ENCODE measurements at places on chromosomes 1 and 21. TPM values are rescaled to one million over a fixed set of nuclear protein-coding genes. Genes with fewer than 3 reads are reported as not detected.

Gene SLC45A1
- 0.97 TPM for total RNA-seq

DNA sequence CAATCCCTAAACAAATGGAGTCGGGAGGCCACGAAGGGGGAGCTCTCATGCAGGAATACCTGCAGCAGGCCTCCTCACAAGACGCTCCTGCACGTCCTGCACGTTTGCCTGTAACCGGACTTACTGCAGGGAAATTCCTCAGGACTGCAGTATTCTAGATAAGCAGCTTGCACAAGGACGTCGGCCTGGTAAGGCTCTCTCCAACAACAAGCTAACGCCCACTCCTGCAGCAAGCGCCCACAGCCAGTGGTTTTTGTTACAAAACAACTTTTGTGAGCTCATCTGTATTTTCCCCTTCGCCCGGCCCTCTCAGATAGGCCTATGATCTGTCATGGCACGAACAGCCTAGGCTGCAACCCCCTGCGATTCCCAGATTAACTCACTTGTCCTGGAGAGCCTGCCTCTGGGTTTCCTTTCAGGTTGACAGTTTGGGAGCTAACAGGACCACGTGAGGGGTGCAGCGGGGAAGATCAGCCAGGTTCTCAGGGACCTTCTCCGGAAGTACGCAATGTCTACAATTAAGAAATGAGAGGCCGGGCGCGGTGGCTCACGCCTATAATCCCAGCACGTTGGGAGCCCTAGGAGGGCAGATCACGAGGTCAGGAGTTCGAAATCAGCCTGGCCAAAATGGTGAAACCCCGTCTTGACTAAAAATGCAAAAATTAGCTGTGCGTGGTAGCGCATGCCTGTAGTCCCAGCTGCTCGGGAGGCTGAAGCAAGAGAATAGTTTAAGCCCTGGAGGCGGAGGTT, 921 bp upstream of the MIB2 start:
- H3K27ac ChIP-seq: peak overlapping the region; percentile 99
- peak overlapping the region; percentile 92 for H3K4me3 ChIP-seq

GRCh38 chr21:42097860-42098454, 26.8 kb downstream of the UMODL1 start:
- peak; percentile 99 for DNase-seq
- H3K4me1 ChIP-seq: peaks cover 25% of the 10 kb centered on the region
- H3K27ac ChIP-seq: peak overlapping the region; percentile 98
- H3K27me3 ChIP-seq: no peaks in the 10 kb centered on the region
- no peaks in the 10 kb centered on the region for H3K36me3 ChIP-seq

DNA sequence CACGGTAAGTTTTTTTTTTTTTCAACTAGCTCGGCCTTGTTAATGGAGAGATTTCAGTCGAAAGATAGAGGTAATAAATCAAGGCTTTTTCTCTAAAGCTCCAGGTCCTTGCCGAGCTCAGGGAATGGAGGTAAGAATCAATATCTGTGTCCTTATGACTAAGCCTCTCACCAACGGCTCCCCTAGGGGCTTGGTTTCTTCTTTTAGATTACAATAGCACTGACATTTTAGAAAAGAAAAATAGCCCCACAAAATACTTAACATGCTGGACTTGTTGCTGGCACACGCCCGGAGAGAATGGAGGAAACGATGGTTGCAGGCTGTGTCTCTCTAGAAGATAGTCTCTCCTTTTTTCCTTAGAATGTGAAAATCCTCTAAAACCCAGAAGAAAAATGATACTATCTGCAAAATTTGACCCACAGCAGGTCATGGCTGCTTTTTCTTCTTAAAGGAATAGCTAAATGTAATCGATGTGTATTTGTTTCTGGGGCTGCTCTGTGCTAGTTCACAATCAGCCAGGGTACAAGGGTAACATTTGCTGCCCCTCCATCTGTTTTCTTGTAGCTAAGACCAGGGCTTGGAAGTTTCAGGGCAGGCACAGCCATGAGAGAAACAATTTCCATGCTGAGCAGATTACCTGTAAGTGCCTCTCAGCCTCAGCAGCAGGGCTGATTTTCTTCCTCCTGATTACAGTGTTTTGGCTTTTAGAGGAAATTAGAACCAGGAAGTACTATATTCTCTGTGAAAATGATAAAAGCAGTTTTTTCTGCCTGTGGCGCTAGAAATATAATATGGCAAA, 86.2 kb upstream of the GNG12 start:
- no peak overlapping the region for H3K27ac ChIP-seq
- no peak overlapping the region for H3K4me3 ChIP-seq
- no peaks in the 10 kb centered on the region for H3K27me3 ChIP-seq
- no peak for DNase-seq

DNA sequence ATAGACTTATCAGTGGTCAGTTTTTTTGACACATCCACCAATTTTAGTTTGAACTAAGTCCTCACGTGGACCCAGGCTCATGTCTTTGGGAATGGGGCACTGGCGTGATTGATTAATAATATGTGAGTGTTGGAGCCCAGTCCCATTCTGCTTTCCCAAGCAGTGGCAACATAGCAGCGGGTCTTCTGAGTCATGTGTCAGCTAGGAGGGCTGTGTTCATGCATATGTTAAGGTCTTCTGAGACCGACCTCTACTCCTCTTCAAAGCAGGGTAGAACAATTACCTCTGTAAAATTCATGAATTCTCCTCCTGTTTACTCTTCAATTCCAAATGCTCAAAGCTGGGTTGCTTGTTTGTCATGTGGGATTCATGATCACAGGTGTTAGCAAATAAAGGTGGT, 291.3 kb downstream of the CAMTA1 start:
- no peaks in the 10 kb centered on the region for H3K27me3 ChIP-seq
- DNase-seq: no peak
- no peak overlapping the region for H3K4me3 ChIP-seq
- H3K36me3 ChIP-seq: no peaks in the 10 kb centered on the region

Gene TMCC2
- total RNA-seq: 1.7 TPM

Data from GM23248 (cell line).